ENCODE measurements at places on chromosomes 12 and 14.

- no peak for DNase-seq
- no peaks in the 10 kb centered on the region for H3K36me3 ChIP-seq
- no peak overlapping the region for H3K4me3 ChIP-seq
- H3K4me1 ChIP-seq = peaks cover 11% of the 10 kb centered on the region
- no peaks in the 10 kb centered on the region for H3K27me3 ChIP-seq
Observed at GRCh38 chr12:3250034-3250433, 172.9 kb downstream of the TSPAN9 start.

GRCh38 chr14:51118993-51119392 is 24.1 kb upstream of the TRIM9 start:
- H3K4me3 ChIP-seq = no peak overlapping the region
- DNase-seq = no peak
- H3K4me1 ChIP-seq = peaks cover 3% of the 10 kb centered on the region
- H3K36me3 ChIP-seq = no peaks in the 10 kb centered on the region
- H3K27me3 ChIP-seq = peaks cover 31% of the 10 kb centered on the region

DNA sequence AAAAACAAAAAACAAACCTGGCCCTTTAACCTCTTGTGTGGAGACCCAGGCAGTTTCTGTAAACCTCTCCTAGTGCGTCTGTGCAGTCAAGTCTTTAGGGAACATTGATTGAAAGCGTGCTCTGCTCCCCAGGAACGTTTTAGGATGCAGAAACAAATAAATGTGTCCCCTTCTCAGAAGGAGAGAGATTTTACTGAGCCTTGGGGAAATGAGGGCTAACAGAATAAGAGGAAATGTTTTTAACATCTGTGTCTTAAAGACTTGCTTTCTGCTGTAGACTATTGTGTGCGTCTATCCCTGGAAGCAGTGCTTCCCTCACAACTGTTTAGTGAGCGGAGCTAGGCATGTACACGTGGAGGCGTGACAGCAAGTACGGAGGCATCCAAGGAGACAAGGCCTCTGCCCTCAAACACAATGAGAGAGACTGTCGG is 54.3 kb downstream of the TECPR2 start:
- peaks cover 14% of the 10 kb centered on the region for H3K4me1 ChIP-seq
- peaks cover 9% of the 10 kb centered on the region for H3K36me3 ChIP-seq
- no peak for DNase-seq

DNA sequence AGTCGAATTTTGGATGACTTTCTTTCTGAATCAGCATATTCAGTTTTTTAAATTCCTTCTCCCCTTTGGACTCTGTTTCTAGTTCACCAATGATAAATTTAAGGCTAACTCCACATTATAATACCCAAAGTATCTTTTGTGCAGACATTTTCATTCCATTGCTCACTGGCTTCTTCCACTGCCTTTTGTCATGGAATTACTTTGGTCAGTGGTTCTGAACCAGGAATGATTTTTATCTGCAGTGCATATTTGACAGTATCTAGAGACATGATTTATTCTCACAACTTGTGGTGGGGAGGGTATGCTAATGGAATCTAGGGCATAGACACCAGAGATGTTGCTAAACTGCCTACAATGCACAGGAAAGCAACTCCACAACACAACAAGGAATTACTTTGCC is 234.4 kb upstream of the PRKD1 start:
- H3K4me1 ChIP-seq = no peaks in the 10 kb centered on the region
- H3K36me3 ChIP-seq = no peaks in the 10 kb centered on the region
- no peak for DNase-seq

DNA sequence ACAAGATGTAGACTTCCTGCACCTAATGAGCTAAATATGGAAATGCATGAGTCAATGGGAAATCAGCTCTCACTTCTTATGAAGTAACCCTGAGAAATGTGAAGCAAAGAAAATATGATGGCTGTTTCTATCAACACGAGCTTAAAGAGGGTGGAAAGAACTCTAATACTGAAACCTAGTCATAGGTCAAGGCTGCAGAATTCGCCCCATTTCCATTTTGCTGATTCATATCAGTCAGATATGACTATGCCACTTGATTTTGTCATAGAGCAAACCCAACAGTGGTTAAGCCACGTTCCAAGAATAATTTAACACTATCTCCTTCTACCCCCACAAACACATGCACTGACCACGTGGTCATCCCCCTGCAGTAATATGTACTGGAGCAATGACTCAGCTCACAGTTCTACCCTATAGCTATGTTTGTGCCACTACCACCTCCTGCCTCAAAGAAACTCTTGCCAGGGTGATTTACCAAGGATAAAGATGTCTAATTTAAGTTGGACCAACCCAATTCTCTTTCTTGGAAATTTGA is 157.5 kb downstream of the TMTC3 start:
- H3K27me3 ChIP-seq = no peaks in the 10 kb centered on the region
- DNase-seq = no peak
- H3K36me3 ChIP-seq = no peaks in the 10 kb centered on the region

DNA sequence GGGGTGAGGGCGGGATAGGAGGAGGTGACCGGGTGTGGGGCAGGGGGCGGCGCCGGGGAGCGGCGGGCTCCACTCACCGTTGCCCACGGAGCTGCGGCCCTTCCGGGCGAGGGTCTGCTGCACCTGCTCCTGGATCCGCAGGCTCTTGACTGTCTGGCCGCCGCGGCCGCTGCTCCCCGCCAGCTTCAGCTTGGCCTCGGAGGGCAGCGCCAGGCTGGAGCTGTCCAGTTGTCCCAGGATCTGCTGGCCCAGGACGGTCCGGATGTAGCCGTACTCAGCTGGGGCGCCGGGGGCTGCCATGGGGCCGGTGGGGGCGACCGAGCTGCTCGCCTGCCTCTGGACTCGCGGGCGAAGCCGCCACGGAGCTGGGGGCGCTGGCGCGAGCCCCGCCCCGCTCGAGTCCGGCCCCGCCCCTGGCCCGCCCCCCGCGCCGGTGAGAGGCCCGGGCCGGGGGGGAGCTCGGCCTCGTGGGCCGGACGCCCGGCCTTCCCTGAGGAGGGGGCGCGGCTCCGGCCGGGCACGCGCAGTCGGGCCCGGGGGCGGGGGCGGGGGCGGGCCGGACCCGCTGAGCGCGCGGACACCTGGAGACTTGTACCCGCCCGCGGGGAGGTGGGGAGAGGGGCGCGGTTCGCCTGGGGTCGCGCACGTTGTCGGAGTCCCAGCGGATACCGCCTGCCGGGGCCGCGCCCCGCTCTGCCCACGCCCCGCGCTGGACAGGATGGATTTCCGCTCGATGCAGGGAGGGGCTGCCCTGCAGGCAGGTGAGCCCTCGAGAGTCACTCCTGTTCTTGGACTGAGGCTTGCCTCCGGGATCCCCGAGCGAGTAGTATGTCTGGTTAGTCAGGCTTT is at the start of gene PKP2:
PKP2 (minus strand) TSS at position 346 of the 849 bp plus-strand sequence; CDS start at position 300, 46 bp downstream.
- H3K27ac ChIP-seq = no peak within 1 kb of the TSS
- H3K27me3 ChIP-seq = no peaks in the 10 kb centered on the region
- H3K4me3 ChIP-seq = peak within 1 kb of the TSS; percentile 67
- no peaks in the 10 kb centered on the region for H3K36me3 ChIP-seq
- peak; percentile 69 for DNase-seq

- no peaks in the 10 kb centered on the region for H3K4me1 ChIP-seq
Observed at GRCh38 chr12:100967189-100967588, 172.6 kb downstream of the ANO4 start.

DNA sequence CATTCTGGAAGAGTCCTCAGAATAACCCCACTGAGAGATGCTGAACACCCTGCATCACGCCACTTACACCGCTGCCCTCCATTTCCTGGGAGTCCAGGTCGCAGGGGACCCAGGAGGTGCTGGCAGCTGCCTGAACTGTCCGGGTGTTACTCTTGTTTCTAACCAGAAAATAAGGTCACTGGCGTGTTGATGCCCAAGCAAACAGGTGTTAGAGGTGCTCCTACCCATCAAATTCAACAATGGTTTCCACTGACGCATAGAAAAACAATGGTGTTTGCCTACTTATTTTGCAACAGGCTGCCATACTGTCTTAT is 23.8 kb downstream of the PITPNM2 start:
- no peak overlapping the region for H3K4me3 ChIP-seq
- no peaks in the 10 kb centered on the region for H3K27me3 ChIP-seq
- peaks cover 15% of the 10 kb centered on the region for H3K4me1 ChIP-seq
- no peaks in the 10 kb centered on the region for H3K36me3 ChIP-seq

- no peak overlapping the region for H3K4me3 ChIP-seq
- H3K27me3 ChIP-seq = no peaks in the 10 kb centered on the region
- no peak for DNase-seq
- no peak overlapping the region for H3K27ac ChIP-seq
Observed at GRCh38 chr12:109594556-109595317, 21.1 kb downstream of the MVK start.

GRCh38 chr12:1594006-1594260 is 448 bp downstream of the FBXL14 start:
- peaks cover 50% of the 10 kb centered on the region for H3K4me1 ChIP-seq
- H3K36me3 ChIP-seq = no peaks in the 10 kb centered on the region
- no peaks in the 10 kb centered on the region for H3K27me3 ChIP-seq
- peak overlapping the region; percentile 88 for H3K27ac ChIP-seq

All from neuronal stem cell (in vitro differentiated cells).